ENCODE measurements at places on chromosomes 1 and 21.

- DNase-seq, result no peak
Observed at GRCh38 chr1:187046293-187046692, 217.5 kb downstream of the PLA2G4A start.

DNA sequence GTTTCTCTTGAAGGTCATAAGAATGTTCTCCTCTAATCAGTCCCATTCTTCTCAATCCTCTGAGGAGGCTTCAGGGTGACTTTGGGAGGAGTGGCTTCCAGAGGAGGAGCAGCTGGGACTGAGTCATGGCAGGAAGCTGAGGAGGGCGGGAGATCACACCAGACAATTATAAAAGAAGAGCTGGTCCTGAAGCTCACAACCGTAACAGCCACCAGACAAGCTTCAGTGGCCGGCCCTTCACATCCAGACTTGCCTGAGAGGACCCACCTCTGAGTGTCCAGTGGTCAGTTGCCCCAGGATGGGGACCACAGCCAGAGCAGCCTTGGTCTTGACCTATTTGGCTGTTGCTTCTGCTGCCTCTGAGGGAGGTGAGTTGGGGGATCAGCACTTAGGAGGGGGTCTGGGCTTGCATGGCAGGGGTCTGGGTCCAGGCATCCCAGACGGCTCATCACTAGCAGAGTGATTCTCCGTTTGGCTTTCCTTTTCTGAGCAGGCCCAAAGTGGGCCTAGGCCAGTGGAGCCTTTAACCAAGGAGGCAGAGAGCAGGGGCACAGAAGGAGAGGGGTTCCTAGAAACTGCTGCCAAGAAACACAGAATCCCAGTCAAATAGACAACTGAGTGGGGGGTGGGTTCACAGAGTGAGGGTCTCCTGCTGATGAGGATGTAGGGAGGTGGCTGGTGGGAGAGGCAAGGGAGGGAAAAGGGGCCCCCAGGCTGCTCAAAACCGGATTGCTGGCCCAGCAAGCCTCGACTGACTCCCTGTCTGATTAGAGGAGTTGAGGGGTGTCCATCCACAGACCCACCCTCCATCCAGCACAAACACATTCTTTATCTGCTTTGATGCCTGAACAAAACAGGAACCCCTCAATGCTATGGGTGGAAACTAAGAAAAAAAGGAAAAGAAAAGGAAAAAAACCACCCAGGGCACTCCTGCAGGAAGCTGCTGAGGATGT, at the start of gene ECM1:
TSS of gene ECM1 (plus strand) at position 198 of the 953 bp plus-strand sequence. CDS start at position 299, 101 bp downstream.
- DNase-seq, result no peak

- no peak for DNase-seq
Observed at GRCh38 chr1:90134175-90134955, 139.5 kb downstream of the ZNF326 start.

GRCh38 chr1:203990118-203990517, 82.8 kb upstream of the SOX13 start:
- no peak for DNase-seq

GRCh38 chr21:25385911-25386474, 221.3 kb downstream of the MRPL39 start:
- DNase-seq, result peak; percentile 38

DNA sequence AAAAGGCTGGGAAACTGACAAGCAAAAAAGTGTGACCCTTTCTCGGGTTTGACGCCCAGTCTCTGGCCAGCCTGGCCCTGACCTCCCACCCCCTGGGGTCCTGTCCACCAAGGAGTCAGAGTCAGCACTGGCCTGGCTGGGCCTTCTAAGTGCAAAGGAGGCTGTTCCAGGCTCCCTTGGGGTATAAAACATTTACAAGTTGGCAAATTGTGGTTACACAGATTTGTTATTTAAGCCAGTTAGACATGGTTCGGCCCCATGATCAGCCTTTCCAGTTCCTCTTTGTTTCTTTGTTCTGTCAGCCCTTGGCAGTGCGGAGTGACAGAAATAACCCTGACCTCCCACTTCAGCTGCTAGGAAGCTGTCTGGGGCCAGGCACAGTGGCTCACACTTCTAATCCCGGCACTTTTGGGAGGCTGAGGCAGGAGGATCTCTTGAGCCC, 161.6 kb upstream of the RAB4A start:
- DNase-seq, result no peak

DNA sequence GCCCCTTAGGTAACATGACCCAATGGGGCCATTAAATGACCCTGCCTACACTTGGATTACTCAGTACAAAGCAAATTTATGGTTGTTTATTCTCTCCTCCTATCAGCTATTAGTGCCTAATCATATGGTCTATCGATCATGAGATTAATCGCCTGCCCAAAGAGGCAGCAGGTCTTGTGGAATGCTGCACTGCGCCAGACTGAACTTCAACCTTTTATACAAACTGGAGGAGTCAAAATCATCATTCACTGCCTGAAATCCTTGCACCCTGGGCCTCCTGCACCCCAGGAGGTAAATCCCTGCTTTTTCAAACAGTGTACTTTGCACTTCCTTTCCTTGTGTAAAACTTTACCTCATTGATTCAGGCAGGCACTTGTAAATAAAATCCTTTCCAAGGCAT, 69.7 kb downstream of the NFIA start:
- DNase-seq, result no peak

- no peak for DNase-seq
Observed at GRCh38 chr1:112711041-112711440, 4.1 kb downstream of the PPM1J start.

DNA sequence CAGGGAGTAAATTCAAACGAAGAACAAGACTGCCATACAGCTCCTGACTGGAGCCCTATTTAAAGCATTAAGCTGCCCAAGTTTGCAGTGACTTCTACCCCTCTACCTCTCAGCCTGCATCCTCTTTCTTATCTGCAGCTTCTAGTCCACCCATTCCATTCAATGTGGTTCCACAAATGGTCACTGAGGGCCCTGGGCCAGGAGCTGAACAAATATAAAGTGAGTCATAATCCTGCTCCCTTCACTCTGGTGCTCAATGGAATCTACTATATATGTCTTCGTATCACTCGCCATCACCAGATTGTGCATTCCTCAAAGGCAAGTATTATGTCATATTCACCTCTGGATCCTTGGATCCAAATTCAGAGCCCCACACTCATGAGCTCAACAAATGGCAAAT, 398.7 kb downstream of the BRINP2 start:
- no peak for DNase-seq

DNA sequence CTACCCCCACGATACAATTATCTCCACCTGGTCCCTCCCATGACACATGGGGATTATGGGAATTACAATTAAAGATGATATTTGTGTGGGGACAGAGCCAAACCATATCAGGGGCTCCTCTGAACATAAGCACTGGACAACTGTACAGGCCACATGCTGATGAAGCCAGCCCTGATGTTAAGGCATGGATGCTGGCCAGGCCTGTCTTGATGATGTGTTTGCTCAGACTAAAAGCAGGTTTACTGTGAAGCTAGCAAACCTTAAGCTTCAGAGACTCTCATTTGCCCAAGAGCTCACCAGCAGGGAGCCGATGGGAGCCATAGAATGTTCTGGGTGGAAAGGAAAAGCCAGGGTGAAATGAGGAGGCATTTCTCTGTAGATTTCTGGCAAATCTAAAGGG, 135.3 kb upstream of the KCNK1 start:
- no peak for DNase-seq

DNA sequence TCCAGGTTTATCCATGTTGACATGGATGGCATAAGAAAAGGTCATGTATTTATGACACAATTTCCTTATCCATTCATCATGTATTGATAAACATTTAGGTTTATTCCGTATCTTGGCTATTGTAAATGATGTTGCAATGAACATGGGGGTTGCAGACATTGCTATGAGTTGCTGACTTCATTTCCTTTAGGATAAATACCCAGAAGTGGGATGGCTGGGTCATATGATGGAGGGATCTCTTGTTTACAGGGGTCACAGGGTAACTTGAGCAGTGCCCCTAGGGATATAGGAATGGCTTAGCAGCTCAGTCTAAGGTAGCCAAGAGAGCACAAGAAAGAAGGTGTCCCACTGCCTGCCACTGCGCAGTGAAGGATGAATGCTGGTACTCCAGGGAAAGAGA, 229.6 kb upstream of the COA6 start:
- no peak for DNase-seq

GRCh38 chr1:26697978-26698849, 2.4 kb downstream of the ARID1A start:
- no peak for DNase-seq

DNA sequence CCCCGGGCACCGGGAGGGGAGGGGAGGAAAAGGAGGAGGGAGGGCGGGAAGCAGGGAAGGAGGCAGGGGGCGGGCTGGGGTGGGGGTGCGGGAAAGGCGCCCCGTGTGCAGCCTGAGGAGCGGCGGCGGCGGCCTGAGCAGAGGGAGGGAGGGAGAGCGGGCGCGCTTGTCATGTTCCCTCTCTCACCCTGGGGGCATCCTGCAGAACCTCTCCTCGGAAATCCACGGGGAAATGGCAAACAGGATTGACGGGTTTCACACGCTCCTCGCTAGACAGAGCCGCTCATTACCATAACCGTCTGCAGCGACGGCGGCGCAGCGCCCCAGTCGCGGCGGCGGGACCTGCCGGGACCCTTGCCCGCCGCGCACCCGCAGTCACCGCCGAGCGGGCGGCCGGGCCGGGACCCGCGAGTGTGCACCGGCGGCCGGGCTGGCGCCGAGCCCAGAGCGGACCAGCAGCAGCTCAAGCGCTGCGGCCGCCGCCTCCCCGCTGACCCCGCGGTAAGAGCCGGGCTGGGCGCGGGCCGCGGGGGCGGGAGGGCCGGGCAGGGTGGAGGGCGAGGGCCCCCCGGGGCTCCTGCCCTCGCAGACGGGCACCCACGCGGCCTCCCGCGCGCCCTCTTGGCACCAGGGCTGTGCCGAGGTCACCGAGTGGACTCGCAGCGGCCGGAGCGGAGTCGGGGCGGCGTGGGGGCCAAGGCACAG, at the start of gene SERTAD4:
TSS of gene SERTAD4 (plus strand) at position 286 of the 705 bp plus-strand sequence. CDS start 5,165 bp downstream, outside the sequence.
- DNase-seq, result no peak

DNA sequence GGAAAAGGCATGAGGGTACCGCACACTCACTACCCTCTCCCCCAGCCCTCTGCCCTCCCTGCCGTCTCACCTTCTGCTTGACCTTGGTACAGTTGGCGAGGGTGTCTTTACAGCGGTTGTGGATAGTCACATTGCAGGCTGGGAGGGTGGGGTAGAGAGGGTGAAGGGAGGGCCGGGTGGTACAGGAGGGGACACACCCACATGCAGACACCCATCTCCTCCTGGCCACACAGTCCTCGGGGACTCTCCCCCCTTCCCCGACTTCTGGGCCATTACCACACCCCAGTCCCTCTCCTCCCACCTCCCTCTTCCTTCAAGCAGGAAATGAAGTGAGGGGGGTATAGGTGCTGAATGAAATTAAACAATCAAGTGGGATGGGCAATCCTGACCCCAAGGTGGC, 11.6 kb downstream of the ARHGEF2 start:
- DNase-seq, result no peak

DNA sequence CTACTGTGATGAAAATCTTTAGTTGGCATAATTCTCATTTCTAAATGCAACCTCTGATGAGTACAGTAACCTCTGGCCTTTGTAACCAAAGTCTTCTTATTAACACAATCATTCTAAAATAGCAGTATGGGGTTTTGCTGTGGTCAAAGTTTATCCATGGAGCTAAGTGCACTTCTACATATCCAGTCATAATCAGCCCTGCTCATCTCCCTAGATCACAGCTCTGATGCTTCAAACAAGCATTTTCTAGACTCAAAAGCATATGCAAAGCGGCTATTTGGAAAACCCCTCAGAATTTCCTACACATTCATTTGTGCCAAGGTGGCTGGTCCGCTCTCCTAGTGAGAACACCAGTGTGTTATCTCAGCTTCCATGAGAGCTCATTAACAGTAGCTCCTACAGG, 418.6 kb downstream of the MRPL39 start:
- DNase-seq, result peak; percentile 57

GRCh38 chr1:156899956-156900718, 6.6 kb downstream of the PEAR1 start:
- DNase-seq, result no peak

GRCh38 chr1:39653546-39654031, 14.1 kb upstream of the HEYL start:
- DNase-seq, result peak; percentile 57

DNA sequence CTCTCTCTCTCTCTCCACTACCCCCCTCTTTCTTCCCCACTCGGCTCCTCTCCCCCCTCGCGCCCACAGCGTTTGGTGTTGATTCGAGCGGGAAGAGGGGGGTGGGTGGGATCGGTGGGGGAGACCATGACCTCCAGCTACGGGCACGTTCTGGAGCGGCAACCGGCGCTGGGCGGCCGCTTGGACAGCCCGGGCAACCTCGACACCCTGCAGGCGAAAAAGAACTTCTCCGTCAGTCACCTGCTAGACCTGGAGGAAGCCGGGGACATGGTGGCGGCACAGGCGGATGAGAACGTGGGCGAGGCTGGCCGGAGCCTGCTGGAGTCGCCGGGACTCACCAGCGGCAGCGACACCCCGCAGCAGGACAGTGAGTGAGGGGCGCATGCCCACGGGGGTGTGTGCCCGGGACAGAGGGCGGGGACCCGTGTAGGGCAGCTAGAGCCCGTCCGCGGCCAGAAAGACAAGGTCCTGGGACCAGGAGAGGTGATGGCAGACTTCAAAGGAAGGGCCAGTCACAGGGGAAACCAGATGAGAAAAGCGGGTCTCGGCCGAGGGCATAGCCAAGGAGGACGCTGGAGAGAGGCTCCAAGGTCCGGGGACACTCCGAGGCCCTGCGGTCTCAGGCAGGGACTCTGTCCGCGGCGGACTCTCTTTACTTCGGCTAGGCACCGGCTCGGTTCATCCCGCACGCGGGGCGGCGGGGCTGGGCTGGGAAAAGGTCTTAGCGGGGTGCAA, at the start of gene PRRX1:
TSS of gene PRRX1 (plus strand) at position 39 of the 735 bp plus-strand sequence. CDS start at position 127, 88 bp downstream.
- DNase-seq, result no peak

DNA sequence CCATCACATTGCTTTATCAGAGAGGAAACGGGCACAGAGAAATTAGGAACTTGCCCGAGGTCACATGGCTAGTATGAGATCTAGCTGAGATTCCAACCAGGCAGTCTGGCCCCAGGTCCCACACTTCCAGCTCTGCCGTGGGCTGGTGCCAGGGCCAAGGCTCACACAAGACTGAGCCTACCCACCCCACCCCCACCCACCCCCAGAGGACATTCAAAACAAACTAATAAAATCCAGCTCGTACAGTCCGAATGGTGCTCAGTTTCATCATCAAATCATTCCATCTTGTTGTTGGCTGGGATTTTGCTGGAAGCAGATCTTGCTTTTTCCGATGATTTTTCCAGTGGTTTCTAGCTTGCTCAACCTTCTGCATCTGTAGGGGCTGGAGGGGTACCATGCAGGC, 27.9 kb downstream of the MATN1 start:
- DNase-seq, result no peak

- DNase-seq, result no peak
Observed at GRCh38 chr1:180266275-180267210, 36.5 kb downstream of the LHX4 start.

- DNase-seq, result no peak
Observed at GRCh38 chr21:46057111-46057709, 40.7 kb upstream of the COL6A2 start.

- no peak for DNase-seq
Observed at GRCh38 chr1:21509351-21510112, at the start of gene ALPL. Gene ALPL, plus strand, starts transcription at chr1:21509423. Its CDS starts 44,659 bp downstream, at chr1:21554082.

- no peak for DNase-seq
Observed at GRCh38 chr21:26506956-26507355, 66.1 kb downstream of the CYYR1 start.

All from GM12864 (cell line).